ENCODE measurements at places on chromosomes 3 and 15.
A peak's percentile ranks its signal among the peaks of the same experiment; 100 is the strongest.

GRCh38 chr15:56939257-56939656, 20.8 kb downstream of the TCF12 start:
- DNase-seq = no peak

DNA sequence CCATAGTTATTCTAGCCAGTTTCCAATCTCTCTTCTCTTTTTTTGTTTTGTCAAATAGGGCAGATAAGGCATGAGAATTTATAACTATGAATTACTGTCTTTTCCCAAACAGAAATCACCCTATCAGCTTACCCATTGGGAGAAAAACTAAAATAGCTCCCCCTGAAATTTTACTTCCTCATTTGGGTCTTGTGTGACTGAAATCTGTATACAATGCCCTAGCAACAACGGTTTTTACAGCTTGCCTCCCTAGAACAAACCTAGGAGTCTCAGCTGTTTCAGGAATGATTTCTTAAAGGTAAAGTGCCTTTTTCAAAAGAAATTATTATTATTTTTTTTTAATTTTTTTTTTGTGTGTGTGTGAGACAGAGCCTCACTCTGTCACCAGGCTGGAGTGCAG, 56.8 kb downstream of the CD86 start:
- DNase-seq = peak; percentile 74

- DNase-seq = no peak
These were observed 8.3 kb downstream of the EXOSC7 start for GRCh38 chr3:44984335-44984734.

- DNase-seq = no peak
These were observed 87.4 kb downstream of the CRYGS start for GRCh38 chr3:186456731-186457191.

GRCh38 chr15:41648770-41649169, 11.4 kb upstream of the MGA start:
- DNase-seq = no peak

GRCh38 chr3:46917257-46917656, 39.7 kb downstream of the PTH1R start:
- no peak for DNase-seq

GRCh38 chr3:56314842-56315241, 153.4 kb downstream of the ERC2 start:
- DNase-seq = no peak

DNA sequence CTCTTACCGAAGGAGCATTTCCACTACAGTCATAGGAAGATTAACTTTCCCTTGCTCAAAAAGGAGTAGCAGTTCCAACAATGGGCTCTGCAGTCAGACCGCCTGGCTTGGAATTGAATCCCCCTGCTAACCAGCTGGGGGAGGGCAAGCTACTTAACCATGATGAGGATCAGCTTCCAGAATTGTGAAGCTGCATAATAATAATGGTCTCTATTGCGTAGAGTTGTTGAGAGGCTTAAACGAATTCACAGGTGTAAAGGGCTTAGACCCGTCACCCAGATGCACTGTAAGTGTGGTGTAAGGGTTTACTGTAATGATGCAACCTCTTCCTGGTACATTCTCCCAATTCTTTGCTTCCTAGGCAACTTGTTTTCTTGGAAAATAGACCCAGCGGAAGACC, 185.2 kb upstream of the RGMA start:
- no peak for DNase-seq

- peak; percentile 57 for DNase-seq
These were observed 40.1 kb upstream of the EPHB1 start for GRCh38 chr3:134754768-134755559.

DNA sequence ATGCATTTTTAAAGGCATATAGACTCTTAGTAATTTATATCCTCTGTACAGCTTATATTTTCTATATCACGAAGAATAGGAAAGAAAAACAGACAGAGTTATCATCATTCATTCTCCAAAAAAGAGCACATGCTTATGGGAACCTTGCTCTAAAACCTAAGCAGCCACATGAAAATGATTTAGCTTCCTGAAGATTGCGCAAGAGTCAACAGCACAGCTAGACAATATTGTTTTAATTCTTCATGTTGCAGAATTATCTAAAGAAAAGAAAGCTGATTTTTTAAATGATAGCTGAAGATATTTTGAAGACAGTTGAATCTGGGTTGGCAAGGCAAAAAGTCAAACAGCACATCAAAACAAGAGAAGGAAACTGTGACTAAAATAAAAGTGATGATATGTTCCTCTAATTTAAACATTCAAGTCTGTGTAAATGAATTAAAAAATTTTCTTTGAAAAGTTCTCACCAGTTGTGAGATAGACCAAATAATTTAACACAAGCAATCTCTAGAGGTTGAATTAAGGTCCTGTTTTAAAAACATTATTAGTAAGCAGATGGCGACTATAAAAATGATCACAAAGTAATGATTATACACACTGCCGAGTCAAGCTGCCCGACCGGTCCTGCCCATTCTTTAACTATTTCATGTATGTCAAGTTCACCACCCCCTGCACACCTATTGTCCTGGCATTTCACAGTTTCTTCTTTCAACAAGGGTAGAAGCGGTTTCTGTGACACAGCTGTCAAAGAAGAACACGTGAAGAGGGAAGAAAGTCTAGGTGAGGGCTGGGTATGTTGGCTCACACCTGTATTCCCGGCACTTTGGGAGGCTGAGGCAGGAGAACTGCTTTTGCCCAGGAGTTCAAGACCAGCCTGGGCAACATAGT, 74.2 kb upstream of the BHLHE40 start:
- peak; percentile 70 for DNase-seq

GRCh38 chr3:188342991-188343732, 189.2 kb downstream of the LPP start:
- no peak for DNase-seq

DNA sequence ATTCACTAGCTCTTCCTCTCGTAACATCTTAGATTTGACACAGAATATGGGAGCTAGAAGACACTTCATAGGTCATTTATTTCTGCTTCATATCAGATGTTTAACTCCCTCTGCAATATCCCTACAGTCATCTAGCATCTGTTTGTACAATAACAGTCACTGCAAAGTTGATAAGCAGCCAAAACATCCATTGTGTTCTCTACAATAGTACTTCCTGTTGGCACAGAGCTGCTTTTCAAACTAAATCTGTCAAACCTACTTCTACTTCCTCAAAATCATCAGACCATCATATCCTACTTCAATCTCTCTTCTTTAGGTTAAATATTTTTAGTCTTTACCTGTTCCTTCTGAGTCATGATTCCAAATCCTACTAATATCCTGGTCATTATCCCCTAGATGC, 233.2 kb downstream of the FGF12 start:
- peak; percentile 14 for DNase-seq

- DNase-seq = peak; percentile 34
These were observed 26.3 kb upstream of the GOLGA6C start for GRCh38 chr15:75231836-75232235.

DNA sequence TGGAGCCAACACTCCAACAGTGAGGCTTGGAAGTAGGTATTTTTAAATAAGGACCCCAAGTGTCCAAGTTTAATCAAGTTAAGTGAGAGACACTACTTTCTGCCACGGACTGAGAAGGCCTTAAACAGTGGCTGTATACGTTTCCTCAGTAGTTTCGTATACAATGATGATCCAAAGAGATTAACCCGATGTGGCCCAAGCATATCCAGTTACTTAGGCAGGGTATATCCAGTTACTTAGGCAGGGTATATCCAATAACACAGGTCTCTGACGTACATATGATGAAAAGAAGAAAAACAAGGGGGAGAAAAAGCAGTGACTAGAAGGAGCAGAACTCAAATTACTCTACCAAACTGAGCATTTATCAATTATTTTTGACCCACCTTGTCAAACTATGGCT, 591.4 kb downstream of the FOXP1 start:
- DNase-seq = no peak

DNA sequence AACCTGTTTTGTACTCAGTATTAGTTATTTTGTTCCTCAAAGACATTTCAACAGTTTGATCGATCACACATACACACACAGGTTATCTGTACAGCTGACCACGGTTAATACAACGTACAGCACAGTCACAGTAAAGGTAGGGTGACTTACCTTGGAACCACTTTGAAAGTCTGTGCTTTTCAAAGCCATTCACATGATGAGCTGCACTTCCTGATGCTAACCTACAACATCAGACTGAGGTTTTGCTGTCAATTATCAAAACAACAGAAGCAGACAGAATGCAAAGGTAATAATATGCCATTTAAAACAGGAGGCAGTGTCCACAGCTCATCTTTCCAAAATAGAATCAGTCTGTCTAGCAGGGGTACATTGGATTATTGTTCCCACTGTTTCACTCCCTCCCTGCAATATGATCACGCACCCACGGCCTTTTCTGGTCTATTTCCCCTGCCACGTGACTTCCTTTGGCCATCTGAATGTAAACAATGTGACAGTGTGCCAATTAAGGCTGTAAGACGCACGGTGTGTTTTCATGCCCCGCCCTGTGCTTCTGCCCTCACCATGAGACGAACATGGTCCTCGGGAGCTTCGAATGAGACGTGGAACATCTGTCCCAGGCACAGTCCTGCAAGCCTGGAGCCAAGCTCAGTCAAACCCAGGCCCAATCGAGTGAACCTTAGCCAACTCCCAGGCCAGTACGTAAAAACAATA, 102.4 kb downstream of the FMN1 start:
- DNase-seq = no peak

DNA sequence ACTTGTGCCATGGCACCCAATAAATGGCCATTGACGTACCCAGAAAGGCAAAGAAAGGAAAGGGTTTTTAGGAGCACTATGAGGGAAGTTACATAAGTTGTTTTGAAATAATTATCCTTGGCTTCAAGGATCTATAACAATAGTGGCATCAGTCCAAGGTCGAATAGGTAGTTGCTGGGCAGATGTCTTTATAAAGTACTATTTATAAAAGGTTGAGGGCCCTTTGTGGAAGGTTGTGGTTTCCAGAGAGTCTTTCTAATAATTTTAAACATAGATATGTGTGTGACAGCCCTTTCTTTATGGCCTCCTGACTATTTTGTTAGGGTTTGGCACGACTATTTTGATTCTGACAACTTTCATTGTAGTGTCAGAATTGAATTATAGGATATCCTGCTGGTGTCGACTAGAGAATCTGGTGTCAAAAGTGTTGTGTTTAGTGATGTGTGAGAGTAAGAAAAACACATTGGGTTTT, 260.5 kb downstream of the PYDC2 start:
- no peak for DNase-seq

GRCh38 chr3:71046791-71047190, 536.7 kb downstream of the FOXP1 start:
- DNase-seq = no peak

- DNase-seq = peak; percentile 60
These were observed 901 bp upstream of the CLN6 start for GRCh38 chr15:68230157-68231100.

DNA sequence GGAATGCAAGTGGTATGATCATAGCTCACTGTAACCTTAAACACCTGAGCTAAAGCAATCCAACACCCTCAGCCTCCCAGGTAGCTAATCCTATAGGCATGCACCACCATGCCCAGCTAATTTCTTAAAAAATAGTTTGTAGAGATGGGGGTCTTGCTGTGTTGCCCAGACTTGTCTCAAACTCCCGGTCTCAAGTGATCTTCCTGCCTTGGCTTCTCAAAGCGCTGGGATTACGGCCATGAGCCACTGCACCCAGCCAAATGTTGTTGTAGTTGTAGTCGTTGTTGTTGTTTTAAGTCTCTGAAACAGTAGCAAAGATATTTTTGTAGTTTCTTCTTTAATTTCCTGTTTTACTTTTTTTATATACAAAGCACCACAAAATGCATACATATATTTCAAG, 616.6 kb downstream of the NAALADL2 start:
- no peak for DNase-seq

- DNase-seq = no peak
These were observed 511.3 kb downstream of the OCA2 start for GRCh38 chr15:27587810-27588209.

DNA sequence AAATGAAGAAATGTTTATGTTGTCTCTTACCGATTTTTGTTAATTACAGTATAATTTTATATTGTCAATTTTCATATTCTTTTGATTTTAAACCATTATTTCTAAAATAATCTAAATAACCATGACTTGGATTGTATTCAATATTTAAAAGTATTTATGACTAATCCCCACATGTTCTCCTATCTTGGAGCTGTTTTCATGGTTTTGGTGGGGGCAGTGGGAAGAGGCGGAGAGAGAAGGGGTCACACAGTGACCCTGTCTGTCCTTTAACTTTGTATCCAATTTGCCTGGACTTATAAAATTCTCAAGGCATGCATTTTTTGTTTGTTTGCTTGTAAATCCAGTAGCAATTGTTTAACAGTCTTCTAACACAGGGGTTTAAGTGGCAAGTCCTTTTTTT, 407.4 kb downstream of the NTRK3 start:
- DNase-seq = no peak

DNA sequence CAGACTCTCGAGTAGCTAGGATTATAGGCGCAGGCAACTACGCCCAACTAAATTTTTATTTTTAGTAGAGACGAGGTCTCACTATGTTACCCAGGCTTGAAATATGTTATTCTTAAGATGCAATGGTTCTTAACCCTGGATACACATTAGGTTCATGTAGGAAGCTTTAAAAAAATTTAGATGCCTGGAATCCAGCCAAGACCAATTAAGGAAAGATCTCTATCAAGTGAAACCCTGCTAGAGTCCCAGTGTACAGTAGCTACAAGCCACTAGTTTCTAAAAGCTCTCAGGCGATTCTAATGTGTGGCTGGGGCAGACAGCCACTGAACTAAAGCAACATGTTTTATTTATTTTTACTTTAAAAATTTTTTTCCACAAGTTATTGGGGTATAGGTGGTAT, 33.2 kb downstream of the TRIM69 start:
- DNase-seq = no peak

DNA sequence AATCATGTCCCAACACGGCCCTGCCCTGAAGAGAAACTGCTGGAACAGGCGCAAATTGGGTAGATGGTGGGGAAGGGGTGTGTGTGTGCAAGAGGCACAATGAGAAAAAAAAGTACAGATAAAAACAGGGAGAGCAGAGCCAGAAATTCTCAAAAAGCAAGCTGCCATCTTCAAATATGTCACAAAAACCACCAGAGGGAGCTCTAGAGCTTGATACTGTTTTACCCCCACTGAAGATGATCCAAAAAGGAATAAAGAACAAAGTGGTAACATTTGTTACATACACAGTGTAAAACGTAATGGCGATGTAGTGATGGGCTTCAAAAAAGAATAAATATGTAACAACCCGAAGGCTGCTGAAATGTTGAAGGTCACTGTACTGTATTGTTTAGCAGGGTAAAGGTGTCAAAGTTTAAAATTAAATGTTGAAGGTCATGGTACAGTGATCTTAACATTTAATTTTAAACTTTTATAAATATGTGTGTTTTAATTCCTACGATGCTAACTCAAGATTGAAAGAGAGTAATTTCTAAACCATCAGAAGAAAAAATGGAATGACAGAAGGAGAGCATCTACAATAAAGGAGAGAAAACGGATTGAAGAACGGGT, 6.0 kb downstream of the SNRPA1 start:
- DNase-seq = peak; percentile 74
